AG10803 (cell line): ENCODE measurements at places on chromosomes 5 and 9.

GRCh38 chr5:14249258-14250082, 106.3 kb downstream of the TRIO start:
- DNase-seq, result no peak

GRCh38 chr5:155947394-155948062, 379.4 kb upstream of the SGCD start:
- peak; percentile 58 for DNase-seq

DNA sequence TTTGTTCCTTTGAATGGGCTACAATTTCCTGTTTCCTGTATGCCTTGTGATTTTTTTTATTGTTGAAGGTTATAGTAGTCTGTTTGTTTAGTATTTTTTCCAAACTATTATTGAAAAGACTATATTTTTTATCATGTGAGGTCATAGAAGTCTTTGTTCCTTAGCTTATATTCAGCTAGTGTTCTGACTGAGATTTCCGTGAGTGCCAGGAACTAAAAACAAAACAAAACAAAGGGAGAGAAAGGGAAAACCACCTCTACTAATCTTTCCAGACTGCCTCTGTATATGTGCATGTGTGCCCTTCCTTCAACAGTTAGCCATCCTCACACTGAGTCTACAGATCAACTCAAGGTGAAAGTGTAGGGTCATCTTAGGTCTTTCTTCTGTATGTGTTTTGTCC, 79.0 kb downstream of the OSTF1 start:
- DNase-seq, result no peak

DNA sequence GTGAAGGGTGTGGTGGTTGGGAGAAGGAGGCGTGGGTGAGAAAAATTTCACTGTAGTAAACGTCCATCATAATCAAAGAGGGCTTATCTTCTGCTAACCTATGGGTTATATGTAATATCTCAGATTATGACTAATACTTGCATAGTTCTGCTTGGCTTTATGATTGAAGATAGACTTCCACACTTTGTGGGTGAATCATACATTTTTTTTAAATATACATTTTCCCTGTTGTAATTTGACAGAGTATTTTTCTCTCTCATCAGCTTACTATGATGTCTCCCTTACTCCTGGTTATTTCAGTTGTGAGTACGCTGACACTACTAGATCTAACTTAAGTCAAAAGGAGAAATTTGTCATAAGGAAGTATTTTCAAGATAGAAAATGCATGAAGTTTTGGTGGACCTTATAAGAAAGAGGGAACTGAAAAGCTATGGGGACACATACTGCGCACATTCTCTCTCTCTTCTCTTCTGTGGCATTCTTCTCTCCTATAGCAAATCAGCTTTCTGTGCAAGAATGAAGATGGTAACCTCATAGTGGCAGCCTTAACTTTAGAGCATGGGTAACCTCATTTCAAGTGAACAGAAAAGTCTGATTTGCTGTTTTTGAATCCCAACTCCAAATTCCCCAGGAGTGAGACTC, 4.9 kb upstream of the JAK2 start:
- no peak for DNase-seq

DNA sequence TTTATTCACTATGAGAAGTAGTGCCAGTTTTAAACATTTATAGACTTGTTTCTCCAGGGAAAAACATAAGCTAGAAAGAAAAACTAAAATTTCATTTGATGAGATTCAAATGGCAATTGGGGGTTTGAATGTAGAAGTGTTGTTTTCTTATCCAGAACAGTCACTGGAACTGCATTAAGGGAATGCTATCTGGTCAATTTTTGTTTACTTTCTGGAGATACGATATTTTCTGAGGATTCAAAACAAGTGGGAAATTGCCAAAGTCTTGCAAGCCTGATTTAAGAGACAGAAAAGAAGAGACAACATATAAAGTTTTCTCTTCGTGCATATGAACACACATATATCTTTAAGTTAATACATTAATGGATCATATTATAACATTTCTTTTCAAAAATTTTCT, 118.4 kb downstream of the NXNL2 start:
- no peak for DNase-seq

- DNase-seq, result no peak
Measured at GRCh38 chr5:151483647-151484046, 36.2 kb downstream of the SLC36A1 start.

DNA sequence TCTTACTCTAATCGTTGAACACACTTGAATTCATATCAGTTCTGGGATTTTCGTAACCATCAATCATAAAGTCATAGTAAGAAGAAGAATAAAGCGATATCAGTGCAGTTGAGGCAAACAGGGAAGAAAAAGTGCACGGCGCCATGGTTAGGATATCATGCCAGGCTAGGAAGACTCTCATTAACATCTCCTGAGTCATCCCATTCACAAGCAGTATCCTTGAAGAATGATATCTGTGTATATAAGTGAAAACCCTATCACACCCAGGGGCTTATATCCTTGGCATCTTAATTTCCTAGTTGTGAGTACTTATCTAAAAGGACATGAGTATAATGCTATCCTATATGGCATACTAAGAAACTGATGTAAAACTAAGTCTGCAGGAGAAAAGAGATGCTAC, 38.6 kb downstream of the NFIB start:
- no peak for DNase-seq

DNA sequence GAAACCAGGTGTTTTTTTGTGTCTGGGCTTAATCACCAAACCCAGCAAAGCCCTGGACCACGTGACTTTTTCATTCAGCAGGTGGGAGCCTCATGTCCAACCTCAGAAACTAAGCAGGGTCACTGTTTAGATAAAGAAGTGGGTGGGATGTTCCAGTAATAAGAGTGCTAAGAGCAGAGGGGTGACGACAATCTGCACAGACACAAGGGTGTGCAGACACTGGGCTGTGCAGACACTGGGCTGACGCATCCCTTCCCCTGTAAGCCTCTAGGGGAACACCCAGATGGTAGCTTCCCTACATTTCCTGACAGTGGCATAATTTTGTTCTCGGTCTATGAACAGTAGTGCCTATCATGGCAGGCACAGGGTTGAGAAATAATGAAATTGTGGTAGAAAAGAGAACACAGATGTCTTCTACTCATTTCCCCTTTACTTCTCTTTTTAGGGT, 85.1 kb downstream of the SAXO1 start:
- no peak for DNase-seq
